T1000 (cell line): ENCODE measurements at places on chromosomes 3 and 15.

GRCh38 chr15:80604583-80605575, 90.2 kb upstream of the ABHD17C start:
- DNase-seq = no peak

- no peak for DNase-seq
Observed at GRCh38 chr3:155014953-155015352, 65.2 kb upstream of the MME start.

GRCh38 chr3:156751461-156752025, 74.6 kb upstream of the LEKR1 start:
- DNase-seq = peak; percentile 23

DNA sequence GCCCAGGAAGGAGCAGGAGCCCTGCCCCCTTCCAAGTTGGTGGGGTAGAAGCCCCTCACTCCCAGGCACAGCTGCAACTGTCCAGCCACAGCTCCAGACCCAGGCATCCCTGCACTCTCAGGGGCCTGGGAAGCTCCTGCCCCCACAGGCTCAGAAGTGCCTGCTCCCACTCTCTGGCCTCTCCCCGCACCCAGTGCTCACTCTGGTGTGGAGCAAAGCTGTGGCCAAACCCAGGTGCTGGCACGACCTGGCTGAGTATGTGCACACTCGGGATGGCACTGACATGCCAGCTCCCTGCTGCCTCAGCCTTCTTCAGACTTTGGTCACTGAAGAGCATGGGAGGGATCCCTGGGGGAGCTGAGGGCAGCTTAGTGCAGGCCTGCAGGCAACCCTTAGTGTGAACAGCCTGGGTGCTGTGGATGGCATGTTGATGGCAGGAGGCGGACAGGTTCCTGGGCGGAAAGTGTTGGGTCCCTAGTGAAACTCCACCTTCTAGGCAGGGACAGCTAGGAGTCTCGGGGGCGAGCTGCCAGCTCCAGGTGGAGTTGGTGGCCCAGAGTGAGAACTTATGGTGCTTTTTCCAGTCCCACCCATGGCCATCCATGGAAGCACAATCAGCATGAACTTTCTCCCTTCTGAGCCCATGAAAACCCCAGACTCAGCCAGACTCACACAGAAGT, 489.2 kb upstream of the ROBO2 start:
- no peak for DNase-seq

GRCh38 chr3:51389423-51390183, 1.5 kb upstream of the RBM15B start:
- DNase-seq = peak; percentile 24

DNA sequence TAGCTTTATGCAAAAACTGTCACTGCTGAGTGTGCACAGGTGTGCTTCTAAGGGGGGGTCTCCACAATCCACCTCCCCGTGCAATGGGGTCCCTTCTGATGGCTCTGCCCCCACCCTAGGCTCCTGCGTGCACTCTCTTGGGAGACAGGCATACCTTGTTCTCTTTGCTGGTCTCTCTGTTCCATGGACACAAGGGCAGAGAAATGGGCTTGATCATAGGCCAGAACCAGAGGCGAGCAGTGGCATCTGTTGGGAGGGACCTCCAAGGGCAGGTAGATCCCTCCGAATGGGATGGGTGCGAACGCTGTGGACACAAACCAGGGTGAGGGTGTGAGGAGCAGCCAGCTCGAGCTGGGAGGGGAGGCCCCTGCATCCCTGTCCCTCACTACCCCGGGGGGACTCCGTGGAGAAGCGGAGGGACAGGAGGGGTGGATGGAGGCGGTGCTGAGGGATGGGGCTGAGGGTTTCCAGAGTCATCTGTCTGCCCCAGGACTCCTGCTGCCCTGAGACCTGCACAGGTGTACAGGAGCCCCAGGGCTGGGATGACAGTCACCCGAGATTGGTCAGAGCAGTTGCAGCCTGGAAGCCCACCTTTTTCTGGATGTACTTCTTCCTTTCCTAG, 175.0 kb downstream of the KLF13 start:
- no peak for DNase-seq

- DNase-seq = no peak
Observed at GRCh38 chr15:40501487-40501886, 30.7 kb downstream of the CHST14 start.

DNA sequence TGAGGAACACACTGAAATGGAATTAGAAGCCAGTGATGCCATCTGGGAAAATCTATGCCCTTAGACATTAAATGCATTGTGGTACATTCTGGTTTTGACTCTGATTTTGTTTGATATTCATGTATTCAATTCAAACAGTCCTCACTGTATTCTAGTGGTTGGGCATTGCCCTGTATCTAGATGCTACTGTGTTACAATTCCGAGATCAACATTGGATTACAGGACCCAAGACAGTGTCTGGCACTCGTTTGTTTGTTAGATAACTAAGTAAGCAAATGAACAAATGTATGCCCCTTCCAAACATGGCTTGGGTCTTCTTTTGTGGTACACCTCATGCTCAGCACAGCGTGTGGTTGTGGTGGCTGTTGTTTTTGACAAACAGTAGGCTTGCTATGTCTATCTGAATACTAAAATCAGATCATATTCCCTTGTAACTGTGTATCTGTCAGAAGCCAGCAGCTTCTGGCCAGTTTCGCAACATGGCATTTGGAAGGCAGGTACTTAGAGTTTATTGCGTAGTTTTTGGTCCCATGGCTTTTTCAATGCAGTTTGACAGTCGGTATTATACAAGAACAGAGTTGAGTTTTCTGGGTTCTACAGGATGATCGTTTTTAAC, 5.7 kb downstream of the FILIP1L start:
- DNase-seq = no peak

DNA sequence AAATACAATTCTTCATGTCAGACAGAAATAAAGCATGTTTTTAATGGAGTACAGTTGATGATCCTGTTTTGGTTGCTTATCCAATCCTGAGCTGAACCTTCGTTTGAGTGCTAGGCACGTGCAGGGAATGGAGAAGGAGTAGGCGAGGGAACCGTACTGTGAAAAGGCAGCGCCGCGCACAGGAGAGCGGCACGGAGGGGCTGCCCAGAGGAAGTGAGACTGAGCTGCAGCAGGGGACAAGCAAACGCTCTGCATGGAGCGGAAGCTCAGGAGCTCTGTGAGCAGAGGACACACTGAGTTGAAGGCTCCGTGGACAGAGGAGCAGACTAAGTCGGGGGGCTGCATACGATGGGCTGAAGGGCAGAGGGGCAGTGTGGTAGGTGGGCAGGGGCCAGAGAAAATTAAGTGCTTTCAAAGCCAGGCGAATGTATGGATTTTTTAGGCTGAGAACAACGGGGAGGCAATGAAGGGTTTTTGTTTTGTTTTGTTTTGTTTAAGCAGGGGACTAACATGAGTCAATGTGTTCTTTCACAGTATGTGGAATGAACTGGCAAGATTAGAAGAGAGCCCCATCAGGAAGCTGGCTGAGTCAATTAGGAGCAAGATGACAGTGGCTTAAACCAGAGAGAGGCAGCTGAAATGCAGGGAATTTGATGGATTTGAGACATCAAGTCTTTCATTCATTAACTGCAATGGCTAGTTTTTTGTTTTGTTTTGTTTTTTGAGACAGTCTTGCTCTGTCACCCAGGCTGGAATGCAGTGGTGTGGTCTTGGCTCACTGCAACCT, 23.8 kb upstream of the TM2D3 start:
- no peak for DNase-seq

GRCh38 chr3:178699810-178700209, 163.6 kb downstream of the KCNMB2 start:
- DNase-seq = no peak

DNA sequence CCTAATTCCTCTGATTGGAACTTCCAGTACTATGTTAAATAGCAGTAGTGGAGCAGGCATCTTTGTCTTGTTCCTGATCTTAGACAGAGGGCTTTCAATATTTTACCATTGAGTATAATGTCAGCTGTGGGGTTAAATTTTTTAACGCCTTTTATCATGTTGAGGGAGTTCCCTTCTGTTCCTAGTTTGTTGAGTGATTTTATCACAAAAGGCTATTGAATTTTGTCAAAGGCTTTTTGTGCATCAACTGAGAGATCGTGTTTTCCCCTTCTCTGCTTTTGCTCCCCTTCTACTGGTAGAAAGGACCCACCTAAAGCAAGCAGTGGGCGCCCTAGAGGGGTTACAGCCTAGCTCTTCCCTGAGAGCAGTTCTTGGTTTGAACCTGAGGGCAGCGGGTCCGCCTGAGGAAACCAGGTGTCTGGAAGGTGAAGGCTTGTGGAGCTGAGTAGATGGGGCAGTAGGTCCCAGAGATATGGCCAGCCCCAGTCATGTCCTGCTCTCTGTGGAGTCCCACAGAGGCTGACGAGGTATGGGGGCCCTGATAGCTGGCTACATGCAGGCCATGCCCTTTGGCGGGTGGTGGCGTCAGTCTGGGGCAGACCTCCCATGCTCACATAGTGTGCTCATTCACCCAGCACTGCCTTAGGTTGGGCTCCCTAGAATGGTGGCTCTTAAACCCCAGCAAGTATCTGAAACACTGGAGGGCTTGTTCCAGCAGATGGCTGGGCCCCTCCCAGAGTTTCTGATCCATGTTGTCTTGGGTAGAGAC, 11.3 kb downstream of the HDAC11 start:
- DNase-seq = no peak

GRCh38 chr3:88059380-88060170, 520 bp downstream of the ZNF654 start:
- DNase-seq = no peak

- DNase-seq = no peak
Observed at GRCh38 chr15:31276596-31277298, 49.9 kb upstream of the KLF13 start.

DNA sequence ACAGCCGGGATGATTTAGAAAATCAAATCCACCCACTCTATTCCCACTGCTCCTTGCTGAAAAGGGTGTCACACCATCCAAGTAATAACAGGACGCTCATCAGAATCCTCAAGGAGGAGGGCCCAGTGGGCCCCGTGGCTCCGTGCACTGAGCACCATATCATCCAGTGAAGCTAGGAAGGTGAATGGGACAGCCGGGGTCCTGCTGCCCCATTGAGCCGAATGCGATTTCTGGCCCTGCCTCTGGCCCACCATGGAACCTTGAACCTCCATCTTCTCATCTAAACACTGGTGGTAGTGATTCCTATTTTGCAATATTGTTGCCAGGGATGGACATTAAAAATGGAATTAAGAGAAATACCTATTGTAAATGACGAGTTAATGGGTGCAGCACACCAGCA, 99.1 kb upstream of the SLC6A11 start:
- DNase-seq = no peak

GRCh38 chr3:102078854-102079808, 229.8 kb downstream of the NFKBIZ start:
- DNase-seq = no peak

GRCh38 chr15:38819387-38819950, 254.9 kb upstream of the RASGRP1 start:
- no peak for DNase-seq

DNA sequence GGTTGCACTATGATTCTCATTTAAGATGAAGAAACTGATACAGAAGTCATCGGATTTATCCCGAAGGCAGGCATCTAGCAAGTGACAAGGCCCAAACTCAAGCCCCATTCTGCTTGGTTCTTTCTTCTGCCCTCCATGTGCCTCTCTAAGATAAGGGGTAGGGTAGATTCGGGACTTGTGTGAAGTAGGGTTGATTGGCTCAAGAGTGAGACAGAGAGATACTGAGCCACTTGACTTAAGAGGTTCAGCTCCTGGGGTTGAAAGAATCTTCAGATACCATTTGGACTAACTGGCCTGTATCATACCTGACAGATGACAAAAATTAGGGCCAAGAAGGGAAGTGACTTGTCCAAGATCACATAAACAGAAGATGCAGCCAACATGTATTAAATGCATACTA, 891 bp downstream of the RFT1 start:
- no peak for DNase-seq

DNA sequence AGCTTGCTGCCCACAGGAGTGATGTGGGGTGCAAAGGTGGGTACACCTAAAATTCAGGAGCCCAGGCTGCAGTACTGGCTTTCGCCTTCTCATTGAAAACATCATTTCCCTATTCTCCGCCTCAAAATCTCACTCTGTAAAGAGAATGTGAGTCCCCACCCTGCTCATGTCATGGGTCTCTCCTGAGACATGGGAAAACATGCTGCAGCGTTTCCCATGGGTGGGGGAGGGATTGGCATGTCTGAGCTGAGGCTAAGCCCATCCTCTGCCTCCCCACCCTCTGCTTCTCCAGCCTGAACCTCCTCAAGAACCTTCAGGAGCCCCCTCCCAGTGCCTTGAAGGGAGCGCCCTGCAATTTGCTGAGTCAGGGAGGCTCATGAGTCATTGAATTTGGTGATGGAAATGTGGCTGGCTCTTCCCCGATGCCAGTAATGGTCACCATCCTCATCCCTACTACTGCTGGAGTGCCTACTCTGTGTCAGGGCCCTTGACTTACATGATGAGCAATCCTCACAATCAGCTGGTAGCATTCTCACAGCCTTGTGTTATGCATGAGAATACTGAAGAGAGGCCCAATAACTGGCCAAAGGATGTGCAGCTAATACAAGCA, 28.8 kb downstream of the WNT5A start:
- no peak for DNase-seq

GRCh38 chr3:133295944-133296917, 103.6 kb upstream of the BFSP2 start:
- no peak for DNase-seq

DNA sequence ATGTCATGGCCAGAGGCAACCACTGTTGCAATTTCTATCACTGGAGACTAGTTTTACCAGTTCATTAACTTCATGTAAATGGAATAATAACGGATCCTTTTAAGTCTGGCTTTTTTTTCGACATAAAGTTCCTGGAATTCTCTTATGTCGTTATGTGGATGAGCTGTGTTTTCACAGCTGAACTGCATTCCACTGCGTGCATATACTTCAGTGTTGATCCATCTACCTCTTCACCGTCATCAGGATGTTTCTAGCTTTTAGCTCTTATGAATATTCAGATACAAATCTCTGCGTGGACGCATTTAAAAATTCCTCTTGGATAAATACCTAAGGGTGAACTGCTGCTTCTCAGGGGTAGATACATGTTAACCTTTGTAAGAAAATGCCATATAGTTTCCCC, 15.6 kb upstream of the CYFIP1 start:
- DNase-seq = no peak

- DNase-seq = no peak
Observed at GRCh38 chr3:182349051-182349450, 444.3 kb upstream of the ATP11B start.

DNA sequence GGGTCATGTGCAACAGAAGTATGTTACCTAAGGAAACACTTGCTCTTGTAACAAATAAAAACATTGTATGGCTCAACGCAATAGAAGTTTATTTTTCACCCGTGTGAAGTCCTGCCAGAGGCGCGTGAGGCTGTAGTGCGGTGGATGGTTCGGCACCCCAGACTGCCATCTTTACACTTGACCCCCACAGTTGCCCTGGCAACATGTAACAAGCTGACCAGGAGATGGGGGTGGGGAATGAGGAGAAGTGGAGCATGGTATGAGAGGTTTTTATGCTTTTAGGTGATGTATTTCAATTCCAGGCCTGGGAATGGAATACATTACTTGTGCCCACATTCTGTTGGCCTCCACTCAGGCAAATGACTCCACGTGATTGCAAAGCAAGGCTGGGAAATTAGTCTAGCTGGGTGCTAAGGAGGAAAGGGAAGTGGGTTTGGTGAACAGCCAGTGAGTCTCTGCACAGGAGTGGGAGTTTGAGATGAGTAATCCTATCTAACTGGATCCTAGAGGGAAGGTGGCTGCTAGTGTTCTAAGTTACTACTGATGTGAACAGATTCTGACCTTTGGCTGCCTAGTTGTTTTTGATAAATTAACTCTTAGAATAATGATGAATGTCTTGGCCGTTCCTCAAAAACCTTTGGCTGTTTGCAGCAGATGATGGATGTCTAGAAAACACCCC, 33.8 kb upstream of the GREM1 start:
- peak; percentile 21 for DNase-seq

- no peak for DNase-seq
Observed at GRCh38 chr3:136546720-136547119, 205.5 kb downstream of the STAG1 start.
